AG09319 (cell line): ENCODE measurements at places on chromosomes 7 and 10.

GRCh38 chr10:102491136-102491535 is 11.4 kb downstream of the ACTR1A start:
- DNase-seq = no peak

DNA sequence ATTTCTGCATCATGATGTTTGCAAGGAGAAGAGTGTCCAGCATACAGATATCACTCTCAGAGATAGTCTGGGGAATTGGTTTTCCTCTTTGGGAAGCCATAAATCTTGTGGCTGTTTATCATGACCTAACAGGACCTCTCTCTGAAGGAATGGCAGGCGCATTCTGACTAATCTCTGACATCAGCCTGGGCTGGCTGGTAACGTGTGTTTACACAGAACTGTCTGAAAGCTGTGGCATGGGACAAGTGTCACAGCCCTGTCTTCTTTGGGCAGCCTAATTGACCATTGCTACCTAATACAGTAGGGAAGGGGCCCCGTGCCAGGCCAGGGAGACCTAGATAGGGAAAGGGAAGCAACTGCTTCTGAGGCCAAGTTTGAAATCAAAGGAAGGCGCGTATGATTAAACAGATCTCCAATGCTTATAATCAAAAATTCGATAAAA is 73.9 kb upstream of the CABCOCO1 start:
- no peak for DNase-seq

DNA sequence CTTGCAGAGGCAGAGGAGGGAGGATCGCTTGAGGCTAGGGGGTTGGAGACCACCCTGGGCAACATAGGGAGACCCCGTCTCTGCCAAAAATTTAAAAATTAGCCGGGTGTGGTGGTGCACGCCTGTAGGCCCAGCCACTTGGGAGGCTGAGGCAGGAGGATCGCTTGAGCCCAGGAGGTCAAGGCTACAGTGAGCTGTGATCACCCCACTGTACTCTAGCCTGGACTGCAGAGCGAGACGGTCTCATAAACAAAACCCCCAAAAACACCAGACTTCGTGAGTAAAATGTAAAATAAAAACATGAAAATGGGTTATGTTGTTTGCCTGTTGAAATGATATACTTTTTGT is 699 bp downstream of the LHPP start:
- DNase-seq = no peak

DNA sequence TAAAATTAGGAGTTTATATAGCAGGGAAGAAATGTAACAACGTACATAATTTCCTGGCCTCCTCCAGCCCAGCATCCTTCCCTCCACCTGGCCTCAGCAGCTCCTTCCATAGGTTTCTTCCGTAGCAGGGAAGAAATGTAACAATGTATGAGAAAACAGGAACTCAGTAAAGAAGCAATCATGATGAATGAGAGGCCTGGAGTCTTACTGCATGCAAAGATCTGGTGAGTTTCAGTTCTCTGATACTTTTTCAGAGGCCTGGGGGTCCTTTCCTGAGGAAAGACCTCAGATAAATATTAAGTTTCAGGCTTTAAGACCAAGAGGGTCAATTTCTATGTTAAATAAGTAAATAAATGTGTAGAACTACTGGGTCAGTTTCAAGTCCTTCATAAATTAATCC is 155.7 kb upstream of the C7orf33 start:
- no peak for DNase-seq

- no peak for DNase-seq
These were observed 5.0 kb upstream of the HOXA13 start for GRCh38 chr7:27204851-27205322.

DNA sequence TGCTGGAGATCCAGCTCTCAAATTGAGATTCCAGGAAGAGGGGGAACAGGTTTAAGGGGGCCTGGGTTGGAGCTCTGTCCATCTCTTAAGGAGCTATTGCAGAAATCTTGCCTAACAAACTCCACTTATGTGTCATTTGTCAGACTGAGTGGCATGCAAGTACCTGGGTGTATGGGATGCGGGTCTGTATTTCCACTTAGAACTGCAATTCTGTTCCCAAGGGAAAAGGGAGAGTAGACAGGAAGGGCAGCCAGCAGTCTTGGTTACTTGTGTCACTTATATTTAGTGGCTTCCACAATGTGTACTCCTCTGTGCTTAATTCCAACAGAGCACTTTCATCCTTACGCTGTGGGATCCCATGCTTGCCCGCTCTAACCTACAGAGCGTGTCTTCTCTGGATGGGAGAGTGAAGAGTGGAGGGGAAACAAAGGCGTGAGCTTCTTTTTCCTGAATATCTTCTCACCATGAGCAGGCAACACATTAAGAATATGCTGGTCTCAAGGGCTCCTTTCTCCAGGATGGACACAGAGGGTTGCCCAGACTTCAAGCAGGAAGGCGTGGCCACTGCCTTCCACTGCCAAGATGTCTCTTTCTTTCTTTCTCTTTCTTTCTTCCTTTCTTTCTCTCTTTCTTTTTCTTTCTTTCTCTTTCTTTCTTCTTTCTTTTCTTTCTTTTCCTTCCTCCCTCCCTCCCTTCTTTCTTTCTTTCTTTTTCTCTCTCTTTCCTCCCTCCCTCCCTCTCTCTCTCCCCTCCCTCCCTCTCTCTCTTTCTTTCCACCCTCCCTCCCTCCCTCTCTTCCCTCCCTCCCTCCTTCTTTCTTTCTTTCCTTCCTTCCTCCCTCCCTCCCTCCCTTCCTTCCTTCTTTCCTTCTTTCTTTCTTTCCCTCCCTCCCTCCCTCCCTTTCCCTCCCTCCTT is 153.8 kb upstream of the TNS3 start:
- DNase-seq = no peak

GRCh38 chr7:148192491-148192890 is 398.1 kb upstream of the C7orf33 start:
- DNase-seq = no peak

- DNase-seq = no peak
These were observed 23.4 kb upstream of the XPNPEP1 start for GRCh38 chr10:109946680-109947079.

GRCh38 chr10:59397961-59398360 is 35.6 kb upstream of the FAM13C start:
- no peak for DNase-seq

- DNase-seq = no peak
These were observed 214.8 kb downstream of the DGKB start for GRCh38 chr7:14687777-14688176.

- DNase-seq = no peak
These were observed 57.0 kb downstream of the CLEC2L start for GRCh38 chr7:139580435-139580834.

GRCh38 chr10:47027108-47027783 is 116.0 kb downstream of the PTPN20 start:
- no peak for DNase-seq

DNA sequence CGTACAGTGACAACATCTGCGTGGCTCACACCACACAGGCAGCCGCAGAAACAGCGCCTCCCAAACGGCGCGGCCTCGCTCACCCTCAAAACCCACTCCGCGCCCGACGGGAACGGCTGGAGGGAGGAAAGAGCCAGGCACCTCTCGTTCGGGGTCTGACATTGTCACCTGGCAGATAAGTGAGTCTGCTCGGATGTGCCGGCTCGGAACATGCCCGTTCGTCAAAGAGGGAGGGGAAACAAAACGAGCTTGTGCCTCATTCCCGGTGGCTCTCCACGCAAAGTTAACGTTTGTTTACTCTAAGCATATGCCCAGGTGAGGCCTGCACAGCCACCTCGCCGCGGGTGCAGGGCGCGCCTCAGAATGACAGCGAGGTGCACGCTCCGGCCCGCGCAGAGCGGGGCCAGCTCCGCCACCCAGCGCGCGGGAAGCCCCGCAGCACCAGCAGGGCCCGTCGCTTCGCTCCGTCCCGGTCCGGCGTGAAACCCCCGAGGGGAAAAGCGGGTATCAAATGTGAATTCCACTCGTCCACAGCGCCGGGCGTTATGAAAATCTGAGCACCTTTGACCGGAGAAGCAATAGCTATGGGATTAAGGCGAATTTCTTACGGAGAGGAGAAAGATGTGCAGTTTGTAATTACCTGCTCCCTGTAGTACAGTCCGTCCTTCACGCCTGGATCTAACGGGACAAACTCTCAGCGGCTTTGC is 13.1 kb downstream of the CNPY1 start:
- no peak for DNase-seq

DNA sequence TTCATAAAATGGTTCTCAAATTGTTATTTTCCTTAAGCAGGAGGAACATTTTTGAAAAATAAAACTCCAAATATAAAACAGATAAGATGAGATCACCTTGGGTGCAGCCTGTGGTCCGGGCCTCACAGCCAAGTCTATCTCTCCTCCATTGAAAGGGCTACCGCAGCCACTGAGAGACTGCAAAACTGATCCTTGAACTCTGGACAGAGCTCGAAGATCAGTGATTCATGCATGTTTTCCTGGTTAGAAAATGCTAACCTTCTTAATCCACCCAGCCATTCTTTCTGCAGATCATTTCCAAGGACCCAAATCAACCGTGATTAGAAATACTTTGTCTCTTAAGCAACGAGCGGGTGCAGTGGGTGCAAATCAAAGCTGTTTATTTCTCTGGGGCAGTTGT is 378.8 kb downstream of the PLXDC2 start:
- DNase-seq = no peak

- DNase-seq = no peak
These were observed 131.2 kb downstream of the RALA start for GRCh38 chr7:39754326-39755120.

GRCh38 chr7:1794888-1795542 is 124.9 kb downstream of the ELFN1 start:
- DNase-seq = no peak

DNA sequence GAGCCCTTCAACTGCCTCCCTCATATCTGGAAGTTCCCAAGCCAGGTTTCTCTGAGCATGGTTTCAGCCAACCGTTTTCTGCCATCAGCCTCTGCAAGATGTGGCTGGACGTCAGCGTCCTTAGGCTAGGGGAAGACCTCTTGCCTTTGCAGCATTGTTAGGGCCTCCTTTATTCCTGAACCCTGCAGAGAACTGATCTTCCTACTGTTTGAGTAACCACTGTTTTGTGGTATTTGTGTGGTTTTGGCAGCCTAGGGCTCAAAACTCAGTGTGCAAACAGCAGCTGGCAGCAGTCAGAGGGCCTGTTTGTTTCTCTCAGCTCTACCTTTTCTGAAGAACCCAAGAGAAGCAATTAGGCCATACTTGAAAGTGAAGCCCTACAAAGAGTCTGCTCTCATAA is 83.4 kb upstream of the SEMA3E start:
- no peak for DNase-seq

DNA sequence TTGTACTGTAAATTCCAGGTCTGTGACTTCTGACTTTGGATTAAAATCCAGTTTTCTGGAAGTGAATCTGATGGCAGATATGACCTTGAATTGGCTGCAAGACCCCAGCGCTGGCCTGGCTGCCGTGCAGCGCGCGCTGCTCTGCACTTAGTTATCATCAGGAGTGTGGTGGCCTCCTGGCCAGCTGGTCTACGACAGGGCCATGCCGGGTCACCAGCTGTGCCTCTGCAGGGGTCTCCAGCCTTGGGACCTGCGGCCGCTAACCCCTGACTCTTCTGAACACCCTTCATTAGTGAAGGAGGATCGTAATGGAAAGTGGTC is 190.7 kb upstream of the SH2B2 start:
- DNase-seq = no peak

DNA sequence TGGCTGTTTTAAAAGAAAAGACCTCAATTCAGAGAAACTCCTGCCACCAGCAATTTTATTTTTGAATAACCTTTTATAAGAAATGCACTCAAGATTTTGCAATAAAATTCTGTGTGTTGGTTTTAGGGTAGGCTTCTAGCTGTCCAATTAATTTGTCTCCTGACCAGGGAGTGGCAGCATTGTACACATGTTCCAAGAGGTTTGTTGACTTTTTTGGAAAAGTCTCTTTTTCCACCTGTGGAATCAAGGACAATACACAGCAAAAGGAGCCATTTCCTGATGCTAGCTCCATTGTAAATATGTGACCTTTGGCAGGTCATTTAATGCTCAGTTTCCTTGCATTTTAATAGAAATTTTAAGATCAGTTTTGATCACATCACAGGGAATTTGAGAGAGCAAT is 1.8 kb downstream of the GIMAP5 start:
- no peak for DNase-seq

- no peak for DNase-seq
These were observed 319.4 kb downstream of the WDR37 start for GRCh38 chr10:1375346-1376170.

DNA sequence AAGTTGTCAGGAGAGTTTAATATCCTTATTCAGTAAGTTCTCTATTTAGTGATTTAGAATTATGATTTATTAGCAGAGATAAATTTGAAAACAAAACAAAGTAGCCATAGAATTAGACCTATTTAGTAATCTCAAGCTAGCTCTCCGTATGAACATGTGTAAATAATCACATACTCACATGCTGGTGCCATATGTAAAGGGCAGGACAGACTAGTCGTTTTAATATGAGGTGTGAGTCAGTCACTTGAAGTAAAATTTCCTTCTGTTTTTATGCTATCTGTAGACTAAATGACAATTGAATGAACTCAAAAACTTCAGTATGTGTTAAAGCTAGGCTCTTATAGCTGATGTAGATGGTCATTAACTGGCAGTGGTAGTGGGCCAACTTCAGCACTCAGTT is 67.1 kb downstream of the WAC start:
- no peak for DNase-seq

DNA sequence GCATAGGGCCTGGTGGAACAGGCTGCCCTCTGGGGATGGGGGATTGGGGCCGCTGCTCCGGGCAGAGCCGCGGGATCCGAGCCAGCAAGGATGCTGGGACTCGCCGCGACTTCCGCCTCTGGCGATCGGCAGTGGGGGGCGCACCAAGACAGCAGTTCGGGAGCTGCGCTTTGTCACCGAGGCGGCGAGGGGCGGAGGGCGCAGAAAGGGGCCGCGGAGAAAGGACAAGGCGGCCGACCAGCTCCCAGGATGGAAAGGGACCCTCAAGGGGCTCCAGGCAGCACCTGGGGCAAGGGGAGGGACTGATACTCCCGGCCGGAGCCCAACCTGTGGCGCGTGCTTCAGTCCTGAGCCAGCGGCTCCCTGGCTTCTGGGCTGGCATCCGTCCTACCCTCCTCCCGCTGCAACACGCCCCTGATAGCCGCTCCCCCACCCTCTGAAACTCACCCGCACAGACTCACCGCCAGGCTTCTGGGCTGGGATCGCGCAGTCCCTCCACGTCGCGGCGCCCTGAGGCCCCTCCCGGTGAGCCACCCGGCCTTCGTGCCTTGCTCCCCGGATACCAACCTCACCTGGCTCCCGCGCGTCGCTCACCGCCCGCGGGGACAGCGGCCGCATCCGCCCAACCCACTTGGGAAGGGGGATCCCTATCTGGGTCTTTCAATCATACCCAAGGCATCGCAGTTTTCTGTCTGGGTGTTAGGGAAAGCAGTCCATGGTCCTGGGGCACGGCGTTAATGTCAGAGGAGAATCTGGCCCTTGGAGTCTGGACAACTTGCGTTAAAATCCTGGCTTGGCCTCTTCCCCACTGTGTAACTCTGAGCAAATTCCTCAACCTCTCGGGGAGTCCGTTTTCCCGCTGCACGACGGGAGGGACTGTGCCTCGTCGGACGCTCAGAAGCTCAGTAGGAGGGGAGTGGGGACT is 7.0 kb upstream of the EVX1 start:
- DNase-seq = no peak

GRCh38 chr7:54980521-54980920 is 38.3 kb upstream of the EGFR start:
- no peak for DNase-seq

GRCh38 chr7:26368542-26368941 is 76.9 kb downstream of the SNX10 start:
- no peak for DNase-seq
